ENCODE measurements at places on chromosomes 7 and 10.

DNA sequence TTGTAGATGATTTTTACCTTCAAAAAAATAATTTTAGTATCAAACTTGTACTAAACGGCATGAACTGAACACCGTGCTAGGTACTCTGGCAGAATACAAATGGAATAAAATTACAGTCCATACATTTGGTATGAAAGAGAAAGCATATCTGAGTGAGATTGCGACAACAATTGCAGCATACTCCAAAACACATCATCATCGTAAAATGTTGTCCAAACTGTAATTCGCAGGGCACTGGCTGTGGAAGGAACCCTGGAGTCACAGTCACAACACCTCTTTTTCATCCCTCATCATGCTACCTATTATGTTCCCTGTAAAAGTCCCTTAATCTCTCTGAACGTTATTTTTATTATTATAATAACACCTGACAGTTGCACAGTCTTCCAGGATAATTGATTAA, 13.5 kb downstream of the CREM start:
- DNase-seq, result no peak

- no peak for DNase-seq
Measured at GRCh38 chr10:23692736-23693135, 253.9 kb downstream of the OTUD1 start.

- no peak for DNase-seq
Measured at GRCh38 chr10:70931168-70931815, 42.9 kb upstream of the PCBD1 start.

- no peak for DNase-seq
Measured at GRCh38 chr7:121938429-121938996, 65.6 kb downstream of the PTPRZ1 start.

- no peak for DNase-seq
Measured at GRCh38 chr7:41869091-41869490, 166.2 kb upstream of the INHBA start.

All from NCI-H1436 treated with DMSO at 0.1 percent for 48 hours (cell line).